ENCODE measurements at places on chromosomes 7 and 10. TPM values are rescaled to one million over a fixed set of nuclear protein-coding genes. Genes with fewer than 3 reads are reported as not detected.

DNA sequence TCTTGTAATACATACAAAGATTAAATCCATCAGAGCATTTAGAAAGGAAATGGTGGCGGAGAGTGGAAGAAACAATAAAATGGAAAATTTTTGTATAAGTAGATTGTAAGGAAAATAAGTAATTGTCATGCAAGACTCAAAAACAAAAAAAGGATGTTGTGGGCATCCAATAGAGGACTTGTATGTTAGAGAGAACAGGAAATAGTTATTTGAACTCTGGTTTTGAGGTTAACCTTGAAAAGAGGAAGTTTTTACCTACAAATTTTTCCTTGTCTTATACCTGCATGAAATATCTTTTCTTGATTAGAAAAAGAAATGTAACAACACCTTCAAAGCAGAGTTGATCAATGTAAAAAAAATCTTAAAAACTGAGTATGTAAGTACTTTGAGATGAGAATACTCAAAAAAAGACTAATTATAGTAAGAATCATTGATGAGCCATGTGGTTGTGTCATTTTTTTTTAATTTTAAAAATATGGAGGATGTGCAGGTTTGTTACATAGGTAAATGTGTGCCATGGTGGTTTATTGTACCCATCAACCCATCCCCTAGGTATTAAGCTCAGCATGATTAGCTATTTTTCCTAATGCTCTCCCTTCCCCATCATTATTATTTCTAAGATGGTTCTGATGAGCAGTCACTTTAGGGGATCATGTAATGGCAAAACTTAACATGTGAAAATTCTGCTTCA, 11.9 kb downstream of the TMEM106B start:
- peak; percentile 61 for DNase-seq

GRCh38 chr7:151992375-151992774, 33.1 kb upstream of the GALNT11 start:
- peak; percentile 28 for DNase-seq

DNA sequence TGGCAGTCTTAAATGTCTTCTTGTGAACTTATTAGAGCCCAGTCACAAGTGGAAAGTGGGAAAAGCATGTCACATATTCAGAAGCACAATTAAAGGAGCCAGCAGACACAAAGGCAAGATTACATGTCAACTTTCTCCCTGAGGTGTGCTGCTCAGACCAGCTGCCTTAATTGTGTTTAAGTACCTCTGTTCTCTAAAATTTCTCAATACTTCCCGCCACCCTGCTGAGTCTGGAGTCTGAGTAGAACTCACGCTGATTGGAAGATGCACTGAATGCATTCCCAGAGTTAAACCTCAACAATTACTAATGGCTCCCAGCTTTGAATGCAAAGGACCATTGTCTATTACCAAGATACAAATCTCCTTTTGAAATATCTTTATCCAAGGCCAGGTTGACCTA, 166.4 kb upstream of the COBL start:
- DNase-seq, result no peak

DNA sequence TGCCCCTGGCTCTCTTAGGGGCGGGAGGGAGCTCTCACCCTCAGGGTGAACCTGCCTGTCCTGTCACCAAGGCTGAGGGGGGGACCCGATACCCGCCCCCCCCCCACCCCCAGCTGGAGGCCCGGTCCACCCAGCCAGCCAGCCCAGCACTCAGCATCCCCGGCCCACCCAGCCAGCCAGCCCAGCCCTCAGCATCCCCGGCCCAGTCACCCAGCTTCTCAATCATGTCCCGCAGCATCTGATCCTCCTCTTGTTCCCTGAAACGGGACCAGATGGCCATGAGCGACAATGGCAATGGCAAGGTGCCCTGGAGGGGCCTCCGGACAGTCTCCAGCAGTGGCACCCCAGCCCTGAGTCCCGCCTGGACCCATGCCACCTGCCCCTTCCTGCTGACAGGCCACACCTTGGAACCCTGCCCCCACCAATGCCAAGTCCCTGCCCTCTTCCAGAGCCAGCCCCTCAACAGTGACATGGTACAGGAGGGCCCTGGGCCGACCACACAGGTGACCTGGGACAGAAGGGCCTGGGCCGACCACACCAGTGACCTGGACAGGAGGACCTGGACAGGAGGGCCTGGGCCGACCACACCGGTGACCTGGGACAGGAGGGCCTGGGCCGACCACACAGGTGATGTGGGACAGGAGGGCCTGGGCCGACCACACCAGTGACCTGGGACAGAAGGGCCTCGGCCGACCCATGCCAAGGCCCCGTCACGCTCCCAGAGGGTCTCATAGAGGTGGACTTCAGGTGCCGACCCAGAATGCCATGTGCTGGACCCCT, 24.2 kb downstream of the MICALL2 start:
- DNase-seq, result no peak

- no peak for DNase-seq
Observed at GRCh38 chr10:14311206-14311957, 19.3 kb downstream of the FRMD4A start.

DNA sequence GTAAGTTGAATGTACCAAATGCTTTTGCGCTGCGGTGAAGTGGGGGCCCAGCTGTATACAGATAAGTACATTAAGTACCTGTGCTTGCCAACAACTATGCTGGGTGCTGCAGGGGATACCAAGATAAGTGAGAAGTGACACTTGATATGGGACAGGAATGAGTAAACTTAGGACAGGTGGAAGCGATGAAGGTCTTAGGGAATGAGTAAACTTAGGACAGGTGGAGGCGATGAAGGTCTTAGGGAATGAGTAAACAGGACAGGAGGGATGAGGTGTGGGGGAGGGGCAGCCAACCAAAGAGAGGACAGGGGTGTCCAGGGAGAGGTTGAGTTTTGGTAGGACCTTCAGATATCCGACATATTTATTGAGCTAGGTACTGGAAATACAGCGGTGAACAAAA, 1.4 kb downstream of the MDH2 start:
- no peak for DNase-seq

GRCh38 chr7:38222481-38223096, 44.5 kb downstream of the STARD3NL start:
- no peak for DNase-seq

DNA sequence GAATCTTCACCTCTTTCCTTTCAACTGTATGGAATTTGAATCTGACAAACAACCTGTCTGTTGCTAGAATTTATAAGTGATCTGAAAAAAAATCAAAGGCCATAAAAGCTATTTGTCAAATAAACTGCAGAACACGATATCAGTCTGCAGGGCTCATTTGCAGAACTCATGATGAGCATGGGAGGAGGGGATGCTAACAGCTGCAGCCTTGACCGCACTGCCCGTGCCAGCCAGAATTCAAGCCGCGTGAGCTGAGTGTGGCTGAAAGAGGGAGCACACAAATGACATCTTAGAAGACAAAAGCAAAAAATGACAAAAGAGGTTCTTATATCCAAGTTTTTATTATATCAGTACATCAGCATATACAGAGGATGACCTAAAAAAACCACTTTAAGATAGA, 15.7 kb downstream of the LRRTM3 start:
- DNase-seq, result no peak

The SMO gene
- 0.22 TPM for total RNA-seq

GRCh38 chr7:48962821-48963505, 38.6 kb downstream of the CDC14C start:
- no peak for DNase-seq

GRCh38 chr10:31754803-31755624, 173.6 kb downstream of the ARHGAP12 start:
- DNase-seq, result no peak

DNA sequence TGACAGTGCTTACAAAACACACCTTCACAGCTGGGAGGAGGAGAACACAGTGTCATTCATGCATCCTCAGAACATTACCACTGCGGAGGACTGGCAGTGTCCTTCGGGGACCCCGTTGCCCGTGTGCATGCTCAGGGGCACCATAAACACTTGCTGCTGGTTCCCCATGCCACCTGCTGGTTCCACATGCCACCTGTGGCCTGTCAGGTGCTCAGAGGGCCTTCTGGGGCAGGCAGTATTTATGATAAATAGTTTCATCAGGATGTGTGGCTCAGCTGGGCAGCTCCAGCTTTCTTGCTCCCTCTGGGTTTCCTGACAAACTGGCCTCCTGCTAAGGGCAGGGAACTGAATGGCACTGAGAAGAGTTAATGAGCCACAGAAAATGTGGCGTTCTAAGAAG, 32.1 kb downstream of the CELF2 start:
- DNase-seq, result no peak

GRCh38 chr7:130941322-130942210, 207.6 kb upstream of the KLF14 start:
- no peak for DNase-seq

DNA sequence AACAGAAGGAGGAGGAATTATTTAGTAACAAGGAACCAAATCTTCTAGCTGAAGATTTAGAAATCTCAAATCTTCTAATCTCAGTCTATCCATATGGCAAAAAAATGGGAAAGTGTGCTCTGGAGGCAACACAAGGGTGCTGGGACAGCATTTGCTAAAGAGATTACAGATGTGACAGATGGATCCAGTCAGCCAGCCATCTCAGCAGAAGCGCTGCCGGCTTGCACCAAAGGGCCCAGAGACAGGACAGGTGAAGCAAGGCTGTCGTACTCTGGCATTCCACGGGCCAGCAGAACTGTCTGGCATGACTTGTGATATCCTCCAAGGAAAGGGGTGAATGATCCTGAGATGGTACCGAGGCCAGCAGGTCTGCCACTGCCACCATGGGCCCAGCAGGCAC, 45.7 kb upstream of the GJD4 start:
- DNase-seq, result no peak

GRCh38 chr10:78175444-78176015, 141.9 kb downstream of the RPS24 start:
- no peak for DNase-seq

DNA sequence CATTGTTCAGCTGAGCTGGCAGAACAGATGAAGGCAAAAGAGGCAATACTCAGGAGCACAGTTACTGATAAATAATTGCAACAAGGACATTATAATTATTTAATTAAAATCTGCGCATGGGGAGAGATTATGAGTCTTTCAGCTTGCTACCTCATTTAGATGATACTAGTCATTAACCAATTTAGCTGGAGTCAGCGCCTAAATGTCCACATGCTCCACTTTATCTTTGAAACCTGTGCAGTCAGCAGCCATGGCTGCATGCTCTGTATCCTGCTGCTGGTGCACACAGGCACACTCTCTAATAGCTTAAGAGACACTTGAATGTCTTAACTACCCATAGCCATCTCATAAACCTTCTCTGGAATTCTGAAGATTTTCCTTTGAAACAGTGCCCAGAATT, 196.8 kb downstream of the PPP1R3A start:
- no peak for DNase-seq

GRCh38 chr7:127993317-127993716, 37.9 kb downstream of the LRRC4 start:
- DNase-seq, result no peak

The DNAH11 gene
- not detected for total RNA-seq

DNA sequence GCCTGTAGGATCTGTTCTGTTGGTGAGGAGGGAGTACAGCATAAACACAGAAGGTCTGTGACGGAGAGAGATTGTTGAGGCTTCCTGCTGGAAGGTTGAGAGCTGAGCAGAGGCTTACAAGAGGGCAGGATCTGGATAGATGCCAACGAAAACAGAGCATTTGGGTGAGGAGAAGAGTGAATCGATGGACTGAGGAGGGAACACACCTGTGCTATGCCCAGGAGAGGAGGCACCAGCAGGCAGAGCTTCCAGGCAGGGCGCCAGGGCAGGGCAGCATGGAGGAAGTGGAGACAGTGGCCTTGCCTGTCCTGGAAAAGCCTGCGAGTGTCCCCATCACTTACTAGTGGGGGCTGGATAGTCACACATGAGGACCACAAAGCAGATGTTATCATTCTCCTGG, 282.9 kb downstream of the PAXIP1 start:
- DNase-seq, result no peak

The ZP3 gene
- 1.6 TPM for total RNA-seq

The SORCS3 gene
- total RNA-seq, result not detected

Data from CD8-positive, alpha-beta memory T cell (primary cell).